ENCODE measurements at places on chromosomes 12 and 14. TPM values are rescaled to one million over a fixed set of nuclear protein-coding genes. Genes with fewer than 3 reads are reported as not detected.

Gene SIX6
- total RNA-seq, result not detected

Gene SLC10A1
- total RNA-seq, result not detected

Gene CCDC38
- not detected for total RNA-seq

Gene TAS2R50
- total RNA-seq, result 5.7 TPM

Gene SYNDIG1L
- 1.6 TPM for total RNA-seq

Gene KLRC4
- total RNA-seq, result not detected

Gene CCDC88C
- total RNA-seq, result 60.7 TPM

Gene SSTR1
- 2.3 TPM for total RNA-seq

Gene EEA1
- 12.5 TPM for total RNA-seq

Gene SLC39A2
- not detected for total RNA-seq

Gene KLRC3
- total RNA-seq, result not detected

Gene PUS7L
- total RNA-seq, result 27.4 TPM

Gene OGFOD2
- total RNA-seq, result 11.6 TPM

Gene SLC25A47
- not detected for total RNA-seq

Gene GRIN2B
- 5.9 TPM for total RNA-seq

Gene MYRFL
- 0.82 TPM for total RNA-seq

Gene LMO3
- total RNA-seq, result 15.1 TPM

Gene SLC2A14
- 31.5 TPM for total RNA-seq

Gene FBLN5
- 4.9 TPM for total RNA-seq

Gene PMCH
- total RNA-seq, result not detected

Gene NTS
- total RNA-seq, result 17.1 TPM

Gene PTGES3
- 334 TPM for total RNA-seq

Gene RAD9B
- total RNA-seq, result not detected

Gene INHBE
- 29.0 TPM for total RNA-seq

Gene ETFBKMT
- 3.2 TPM for total RNA-seq

Gene PLEKHH1
- total RNA-seq, result 33.9 TPM

Gene CORO1C
- 78.2 TPM for total RNA-seq

Gene KRT6C
- total RNA-seq, result not detected

Gene RGS6
- 0.83 TPM for total RNA-seq

Gene TAS2R10
- total RNA-seq, result 3.6 TPM

Gene SLC17A8
- not detected for total RNA-seq

Gene ARHGAP9
- 4.6 TPM for total RNA-seq

Gene KLRG1
- 8.0 TPM for total RNA-seq

Gene ART4
- total RNA-seq, result not detected

Gene PRIMA1
- 3.3 TPM for total RNA-seq

Gene PLEKHG7
- not detected for total RNA-seq

Gene TAS2R19
- total RNA-seq, result 6.0 TPM

Gene AP4S1
- 25.9 TPM for total RNA-seq

Gene ALDH2
- total RNA-seq, result 7.9 TPM

Gene RIMBP2
- not detected for total RNA-seq

Gene ACRBP
- 2.2 TPM for total RNA-seq

Gene PTPRO
- 1.5 TPM for total RNA-seq

Gene NRDE2
- total RNA-seq, result 8.6 TPM

Gene SLC5A8
- 0.35 TPM for total RNA-seq

Gene TPPP2
- total RNA-seq, result not detected

Gene LMNTD1
- total RNA-seq, result not detected

Gene CEP290
- total RNA-seq, result 12.1 TPM

Gene NELL2
- 99.5 TPM for total RNA-seq

Gene STAC3
- total RNA-seq, result 3.0 TPM

Gene IAPP
- total RNA-seq, result not detected

Gene NFE2
- total RNA-seq, result 1.3 TPM

Gene FOXA1
- total RNA-seq, result not detected

Gene RBP5
- total RNA-seq, result 3.0 TPM

Gene GPR84
- not detected for total RNA-seq

Gene RTN1
- total RNA-seq, result 4.3 TPM

Gene CLEC7A
- total RNA-seq, result not detected

Gene TTLL5
- 35.4 TPM for total RNA-seq

Gene LTB4R
- total RNA-seq, result 7.9 TPM

Gene ADAM20
- total RNA-seq, result 2.1 TPM

Measured in GM23338 (cell line).